Stimulated activated CD4-positive, alpha-beta T cell treated with anti-CD3 and anti-CD28 coated beads, Interleukin-12 subunit alpha, Interleukin-12 subunit beta, amount 100 ng/mL, for 4 hours (primary cell): ENCODE measurements at places on chromosomes 3 and 15.

- DNase-seq = no peak
These were observed 10.8 kb upstream of the CCDC39 start for GRCh38 chr3:180690061-180690460.

- no peak for DNase-seq
These were observed 242.5 kb downstream of the CADPS start for GRCh38 chr3:62632510-62633294.

DNA sequence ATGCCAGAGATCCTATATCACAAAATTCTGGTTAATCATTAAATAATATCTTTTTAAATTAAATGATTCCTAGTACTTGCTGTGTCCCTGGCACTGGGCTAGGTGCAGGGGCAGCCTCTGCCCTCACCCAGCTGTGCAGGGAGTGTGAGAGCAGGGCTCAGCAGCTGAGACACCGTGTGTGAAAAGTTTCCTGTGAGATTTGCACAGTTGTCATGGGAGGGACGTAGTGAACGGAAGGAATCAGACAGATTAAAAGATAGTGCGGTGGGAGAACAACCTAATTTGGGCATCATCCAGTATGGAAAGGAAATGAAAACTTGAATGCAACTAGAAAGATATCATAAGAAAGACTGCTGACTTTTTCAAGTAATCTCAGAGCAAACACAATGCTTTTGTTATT, 204.1 kb downstream of the SSR3 start:
- DNase-seq = no peak

DNA sequence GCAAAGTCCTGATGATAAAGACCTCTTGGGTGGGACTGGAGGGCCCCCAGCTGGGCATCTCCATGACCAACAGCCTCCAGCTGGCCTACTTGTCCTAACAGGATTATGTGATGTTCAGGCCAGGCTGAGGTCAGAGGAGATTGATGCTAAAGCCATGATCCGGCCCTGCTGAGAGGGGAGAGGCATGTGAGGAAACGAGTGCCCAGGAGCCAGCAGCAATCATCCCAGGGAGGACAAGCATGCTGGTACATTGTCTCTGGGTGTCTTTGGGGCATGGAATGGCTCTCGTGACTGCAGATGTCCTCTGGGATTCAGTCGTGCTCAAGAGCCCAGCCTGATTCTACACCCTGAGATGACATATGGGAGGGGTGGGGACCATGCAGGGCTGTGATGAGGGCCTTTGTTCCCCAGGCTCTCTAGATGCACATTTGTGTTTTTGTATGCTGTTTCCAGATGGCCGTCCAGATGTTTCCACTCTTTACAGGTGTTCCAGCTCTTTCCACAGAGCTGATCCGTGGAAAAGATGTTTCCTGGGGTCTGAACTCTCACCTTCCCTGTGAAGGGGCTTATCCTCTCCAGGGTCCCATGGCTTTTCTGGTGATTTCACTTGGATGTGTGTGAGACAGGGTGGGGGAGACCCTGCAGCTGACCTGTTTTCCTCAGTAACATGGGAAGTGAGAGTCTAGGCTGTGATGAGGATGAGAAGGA, 20.2 kb downstream of the SLC24A1 start:
- no peak for DNase-seq

DNA sequence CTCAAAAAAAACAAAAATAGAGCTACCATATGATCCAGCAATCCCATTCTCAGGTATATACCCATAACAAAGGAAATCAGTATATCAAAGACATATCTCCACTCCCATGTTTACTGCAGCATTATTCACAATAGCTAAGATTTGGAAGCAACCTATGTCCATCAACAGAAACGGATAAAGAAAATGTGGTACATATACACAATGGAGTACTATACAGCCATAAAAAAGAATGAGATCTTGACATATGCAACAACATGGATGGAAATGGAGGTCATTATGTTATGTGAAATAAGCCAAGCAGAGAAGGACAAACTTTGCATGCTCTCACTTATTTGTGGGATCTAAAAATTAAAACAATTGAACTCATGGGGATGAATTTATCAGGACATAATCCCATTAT, 19.6 kb downstream of the PEAK1 start:
- DNase-seq = no peak

GRCh38 chr3:129622226-129622874, 15.9 kb upstream of the PLXND1 start:
- no peak for DNase-seq

DNA sequence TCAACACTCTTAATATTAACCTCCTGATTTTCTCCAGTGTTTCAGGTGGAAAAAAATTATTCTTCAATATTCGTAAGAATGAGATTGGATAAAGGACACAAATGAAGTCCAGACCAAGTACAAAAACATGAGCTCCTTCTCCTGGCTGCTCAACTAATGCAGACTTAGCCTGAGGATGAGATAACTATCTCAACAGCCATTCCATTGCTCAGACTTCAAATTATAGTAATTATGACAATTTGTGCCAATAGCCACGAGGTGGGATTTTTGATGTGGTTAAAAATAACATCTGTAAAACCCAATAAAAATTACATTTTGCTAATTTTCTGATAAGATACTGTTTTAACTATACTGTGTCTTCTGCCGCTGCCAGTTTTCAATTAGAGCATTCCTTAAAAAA, 323.6 kb downstream of the SOX2 start:
- no peak for DNase-seq

- DNase-seq = no peak
These were observed 2.8 kb downstream of the SEC62 start for GRCh38 chr3:169969174-169970095.

DNA sequence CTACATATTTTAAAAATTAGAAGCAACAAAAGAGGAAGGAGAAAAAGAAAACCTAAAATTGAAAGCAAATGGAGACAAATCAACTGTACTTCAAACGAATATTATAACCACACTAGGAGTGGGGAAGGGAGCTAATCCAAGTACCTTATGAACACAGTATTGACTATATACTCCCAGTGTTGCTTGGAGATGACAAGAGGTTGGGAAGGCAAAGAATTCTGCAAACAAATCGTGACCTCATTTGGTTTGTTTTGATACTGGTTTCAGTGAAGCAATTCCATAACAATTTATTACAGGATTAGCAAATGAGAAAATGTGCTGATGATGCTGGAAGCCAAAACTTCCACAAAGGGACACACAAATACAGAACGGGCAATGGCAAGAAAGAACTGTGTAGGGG, 268.1 kb downstream of the ULK4 start:
- DNase-seq = no peak

DNA sequence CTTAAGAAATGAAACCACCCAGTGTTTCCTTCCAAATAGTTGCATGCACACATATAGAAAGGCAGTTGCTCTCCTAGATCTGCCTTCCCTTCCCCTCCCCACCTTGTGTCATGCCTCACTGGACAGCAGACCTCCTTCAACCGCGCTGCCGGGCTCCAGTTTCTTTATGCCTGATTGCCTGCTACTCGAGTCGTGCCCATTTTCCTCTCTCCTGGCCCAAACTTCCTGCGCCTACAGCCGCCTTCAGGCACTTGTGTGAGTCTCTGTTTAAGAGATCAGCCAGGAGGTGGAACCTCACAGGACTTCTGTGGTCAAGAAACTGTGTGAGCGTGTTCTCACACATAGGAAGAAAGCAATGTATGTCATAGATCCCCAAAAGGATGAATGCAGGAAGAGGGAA, 8.8 kb upstream of the FAM107A start:
- DNase-seq = no peak

DNA sequence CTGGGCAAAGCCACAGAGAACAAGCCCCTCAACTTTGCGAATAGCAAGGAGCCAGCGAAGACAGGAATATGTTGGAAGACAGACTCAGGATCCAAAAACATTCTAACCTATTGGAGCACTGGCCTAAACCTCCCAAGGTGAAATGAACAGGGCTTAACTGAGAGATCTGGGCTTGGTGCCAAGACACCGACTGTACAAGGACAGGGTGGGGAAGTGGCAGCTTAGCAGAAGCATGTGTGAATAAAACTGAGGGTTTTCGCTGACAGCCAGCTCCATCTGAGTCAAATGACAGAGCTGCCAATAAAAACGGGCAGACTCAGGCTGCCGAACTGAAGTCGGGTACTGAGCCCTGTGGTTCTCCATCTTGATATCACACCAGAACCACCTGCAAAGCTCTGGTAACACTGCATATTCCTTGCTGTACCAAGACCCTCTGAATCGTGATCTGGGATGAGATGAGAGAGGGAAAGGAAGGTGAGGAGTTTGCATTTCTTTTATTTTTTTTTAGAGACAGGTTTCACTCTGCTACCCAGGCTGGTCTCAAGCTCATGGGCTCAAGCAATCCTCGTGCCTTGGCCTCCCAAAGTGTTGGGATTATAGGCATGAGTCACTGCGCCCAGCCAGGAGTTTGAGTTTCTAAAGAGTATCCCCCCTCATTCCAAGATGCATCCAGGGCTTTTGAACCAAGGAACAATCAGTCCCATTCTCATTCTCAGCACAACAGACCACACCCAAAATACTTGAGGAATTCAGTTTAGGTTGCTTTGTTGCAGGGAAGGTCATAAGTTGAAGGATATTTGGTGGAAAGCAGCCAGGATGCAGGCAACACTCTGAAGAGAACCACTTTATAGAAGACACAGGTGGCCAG, 6.0 kb upstream of the PLCB2 start:
- DNase-seq = no peak

DNA sequence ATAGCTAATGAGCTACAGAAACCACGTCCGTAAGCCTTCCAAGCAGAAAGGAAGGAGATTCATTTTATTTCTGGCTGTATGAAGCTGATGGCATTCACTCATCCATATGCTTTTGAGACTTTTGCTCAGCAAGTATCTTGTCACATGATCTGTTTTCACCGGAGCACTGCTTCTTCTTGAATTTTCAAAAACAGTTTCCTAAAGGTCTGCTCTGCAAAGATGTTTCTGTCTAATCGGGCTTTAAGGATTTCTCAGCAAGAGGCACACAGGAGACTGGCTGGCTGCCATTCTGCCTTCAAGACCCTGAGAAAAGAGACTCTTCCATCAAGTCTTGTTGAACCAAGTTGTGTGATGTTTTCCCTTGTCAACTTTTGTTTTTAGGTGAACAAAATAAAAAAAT, 289.6 kb upstream of the LYSMD4 start:
- DNase-seq = no peak
